ENCODE measurements at places on chromosomes 3 and 15.

- DNase-seq = no peak
Observed at GRCh38 chr3:12070098-12070497, 65.9 kb downstream of the SYN2 start.

DNA sequence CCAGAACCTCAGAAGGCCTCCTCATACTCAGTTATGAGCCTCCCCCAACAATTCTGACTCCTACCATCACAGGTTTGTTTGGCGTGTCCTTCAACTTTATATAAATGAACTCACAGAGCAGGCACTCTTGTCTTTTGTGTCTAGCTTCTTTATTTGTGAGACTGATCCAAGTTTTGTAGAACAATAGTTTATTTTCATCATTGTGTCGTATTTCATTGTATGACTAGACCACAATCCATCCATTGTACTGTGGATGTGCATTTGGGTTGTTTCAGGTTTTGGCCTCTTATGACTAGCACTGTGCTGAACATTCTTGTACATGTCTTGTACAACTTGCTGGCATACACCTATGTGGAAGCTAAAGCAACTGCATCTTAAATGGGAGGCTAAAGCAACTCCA is 292.8 kb upstream of the LYSMD4 start:
- no peak for DNase-seq

GRCh38 chr3:147395899-147396711 is 10.2 kb downstream of the ZIC4 start:
- no peak for DNase-seq

- DNase-seq = peak; percentile 68
Observed at GRCh38 chr15:82810061-82810889, 847 bp downstream of the WHAMM start.

DNA sequence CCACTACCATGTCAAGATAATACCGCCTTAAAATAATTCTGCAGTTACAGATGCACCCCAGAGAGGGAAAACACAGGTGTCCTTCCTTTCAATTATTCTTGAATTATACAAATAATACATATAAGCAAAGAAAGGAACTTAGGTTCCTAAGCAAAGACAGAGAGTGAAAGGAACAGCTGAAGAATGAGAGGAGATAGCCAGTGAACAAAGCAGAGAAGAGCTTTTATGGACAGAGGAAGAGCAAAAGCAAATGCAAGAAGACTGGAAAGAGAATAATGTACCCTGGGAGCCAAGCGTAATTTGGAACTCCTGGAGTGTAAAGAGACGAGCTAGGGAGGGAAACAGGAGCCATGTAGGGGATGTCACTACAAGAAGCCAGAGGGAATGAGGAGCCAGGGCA is 21.7 kb downstream of the GPR176 start:
- no peak for DNase-seq

- DNase-seq = no peak
Observed at GRCh38 chr3:37642670-37643598, 218.7 kb upstream of the CTDSPL start.

DNA sequence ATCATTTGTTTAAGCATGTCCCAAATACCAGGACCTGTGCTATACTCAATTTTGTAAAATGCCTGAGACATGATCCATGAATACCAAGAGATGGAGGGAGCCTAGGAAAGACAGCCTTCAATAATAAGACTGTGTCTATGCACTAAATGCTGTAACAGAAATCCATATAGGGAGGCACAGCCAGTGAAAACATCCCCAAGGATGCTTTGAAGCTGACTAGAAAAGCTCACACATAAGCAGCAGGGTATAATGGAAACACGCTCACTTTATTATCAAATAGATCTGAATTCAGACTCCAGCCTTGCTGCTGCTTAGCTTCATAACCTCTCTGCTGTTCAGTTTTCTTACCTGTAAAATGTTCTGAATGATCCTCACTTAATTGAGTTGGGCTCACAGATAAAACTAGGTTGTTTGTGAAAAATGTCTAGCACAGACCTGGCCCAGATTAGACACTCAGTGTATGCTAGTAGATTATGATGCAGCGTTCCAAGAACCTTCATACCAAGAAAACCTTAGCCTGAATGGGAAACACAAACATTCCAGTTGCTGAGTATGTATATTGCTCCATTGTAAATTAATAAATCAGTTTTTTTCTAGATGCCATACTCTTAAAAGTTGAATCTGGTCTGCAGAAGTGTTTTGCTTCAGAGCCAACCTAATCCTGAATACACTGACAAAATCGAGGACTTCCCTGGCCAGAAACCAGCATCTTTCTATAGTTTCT is 3.8 kb upstream of the LARP6 start:
- DNase-seq = no peak

DNA sequence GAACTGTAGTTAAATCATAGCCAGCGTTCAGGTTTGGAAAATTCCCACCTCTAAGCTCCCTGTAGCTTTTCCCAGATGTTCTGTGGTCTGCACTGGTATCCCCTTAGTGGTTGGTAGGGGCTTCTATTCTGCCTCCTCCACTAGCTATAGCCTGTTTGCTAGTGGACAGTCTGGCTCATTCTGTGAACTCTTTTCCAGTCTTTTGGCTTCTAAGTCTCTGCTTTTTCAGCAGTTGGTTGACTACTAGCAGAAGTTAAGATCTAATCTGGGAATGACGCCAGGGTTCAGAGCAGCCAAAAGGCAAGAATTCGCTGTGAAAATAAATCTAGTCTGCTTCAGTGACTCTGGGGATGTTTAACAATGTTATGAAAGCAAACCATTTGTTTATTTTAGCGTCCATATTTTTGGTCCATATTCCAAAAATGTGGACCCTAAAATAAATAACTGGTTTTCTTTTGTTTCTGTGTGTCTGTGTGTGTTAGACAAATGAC is 73.7 kb upstream of the WDR72 start:
- DNase-seq = peak; percentile 65

DNA sequence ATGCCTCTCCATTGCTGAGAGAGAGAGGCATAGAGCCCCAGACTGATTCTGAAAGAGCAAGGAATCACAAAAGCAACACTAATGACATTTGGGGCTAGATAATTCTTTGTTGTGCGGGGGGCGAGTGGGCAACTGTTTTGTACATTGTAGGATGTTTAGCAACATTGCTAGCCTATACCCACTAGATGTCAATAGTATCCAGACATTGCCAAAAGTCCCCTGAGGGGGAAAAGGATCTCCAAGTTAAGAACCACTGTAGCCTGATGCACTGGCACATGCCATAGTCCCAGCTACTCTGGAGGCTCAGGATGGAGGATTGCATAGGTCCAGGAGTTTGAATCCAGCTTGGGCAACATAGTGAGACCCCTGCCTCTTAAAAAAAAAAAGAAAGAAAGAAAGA is 22.8 kb upstream of the GOLM2 start:
- no peak for DNase-seq

DNA sequence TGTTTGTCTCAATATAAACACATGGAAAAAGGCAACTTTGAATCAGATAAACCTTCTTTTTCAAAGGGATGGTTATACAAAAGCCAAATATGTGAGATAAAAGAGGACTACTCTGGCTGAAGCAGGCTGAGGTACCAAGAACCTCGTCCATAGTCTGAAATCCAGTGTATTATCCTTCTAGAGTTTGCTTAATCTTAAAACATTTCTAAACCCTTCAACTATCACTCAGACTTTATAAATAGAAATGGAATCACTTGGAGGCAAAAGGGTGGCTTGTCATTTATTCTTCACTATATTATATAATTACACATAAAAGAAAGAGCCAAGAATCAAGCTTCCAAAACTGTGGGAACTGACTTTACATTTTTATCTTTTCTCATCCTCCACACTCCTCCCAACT is 303.6 kb downstream of the PLCL2 start:
- no peak for DNase-seq

DNA sequence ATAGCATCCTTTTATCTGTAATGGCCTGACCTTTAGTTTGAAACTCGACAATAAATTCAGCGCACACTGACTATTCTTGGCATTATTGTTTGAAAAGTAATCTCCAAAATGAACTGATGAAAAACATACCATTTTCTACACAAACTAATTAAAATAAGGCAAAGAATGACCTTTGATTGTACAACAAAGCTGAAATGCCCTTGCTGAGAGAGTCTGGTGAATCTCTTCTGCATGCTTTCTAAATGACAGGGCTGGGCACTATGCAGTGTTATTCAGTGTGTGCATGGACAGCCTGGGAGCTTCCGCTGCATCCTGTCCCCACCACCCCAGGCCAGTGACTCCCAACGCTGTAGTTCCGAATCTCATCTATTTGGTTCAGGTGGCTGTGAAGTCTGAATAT is 530.8 kb downstream of the FOXP1 start:
- DNase-seq = no peak

Data from trophoblast cell (in vitro differentiated cells and primary cell).